ENCODE measurements at places on chromosomes 6 and 20.

- peak; percentile 11 for DNase-seq
Observed at GRCh38 chr6:4133941-4134838, 1.2 kb downstream of the ECI2 start.

DNA sequence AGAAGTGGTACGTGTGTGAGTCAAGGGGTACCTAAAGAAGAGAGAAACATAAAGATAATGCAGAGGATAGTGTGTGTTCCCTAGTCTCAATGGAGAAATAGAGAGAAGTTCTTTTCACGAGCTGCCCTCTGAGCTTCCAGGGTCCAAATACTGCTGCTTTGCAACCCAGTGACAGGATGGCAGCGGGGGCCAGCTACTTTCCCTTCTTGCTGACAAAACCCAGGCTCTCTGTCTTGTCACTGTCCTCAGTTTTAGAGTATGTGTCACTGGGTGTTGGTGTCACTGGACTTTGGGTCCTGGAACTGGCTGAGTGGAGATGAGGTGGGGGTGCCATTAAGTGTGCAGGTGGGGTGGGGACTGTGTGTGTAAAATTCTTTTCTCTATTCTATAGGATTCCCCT is 265.6 kb downstream of the CDC5L start:
- no peak for DNase-seq

GRCh38 chr20:38853759-38854158 is 48.3 kb downstream of the PPP1R16B start:
- DNase-seq, result no peak

DNA sequence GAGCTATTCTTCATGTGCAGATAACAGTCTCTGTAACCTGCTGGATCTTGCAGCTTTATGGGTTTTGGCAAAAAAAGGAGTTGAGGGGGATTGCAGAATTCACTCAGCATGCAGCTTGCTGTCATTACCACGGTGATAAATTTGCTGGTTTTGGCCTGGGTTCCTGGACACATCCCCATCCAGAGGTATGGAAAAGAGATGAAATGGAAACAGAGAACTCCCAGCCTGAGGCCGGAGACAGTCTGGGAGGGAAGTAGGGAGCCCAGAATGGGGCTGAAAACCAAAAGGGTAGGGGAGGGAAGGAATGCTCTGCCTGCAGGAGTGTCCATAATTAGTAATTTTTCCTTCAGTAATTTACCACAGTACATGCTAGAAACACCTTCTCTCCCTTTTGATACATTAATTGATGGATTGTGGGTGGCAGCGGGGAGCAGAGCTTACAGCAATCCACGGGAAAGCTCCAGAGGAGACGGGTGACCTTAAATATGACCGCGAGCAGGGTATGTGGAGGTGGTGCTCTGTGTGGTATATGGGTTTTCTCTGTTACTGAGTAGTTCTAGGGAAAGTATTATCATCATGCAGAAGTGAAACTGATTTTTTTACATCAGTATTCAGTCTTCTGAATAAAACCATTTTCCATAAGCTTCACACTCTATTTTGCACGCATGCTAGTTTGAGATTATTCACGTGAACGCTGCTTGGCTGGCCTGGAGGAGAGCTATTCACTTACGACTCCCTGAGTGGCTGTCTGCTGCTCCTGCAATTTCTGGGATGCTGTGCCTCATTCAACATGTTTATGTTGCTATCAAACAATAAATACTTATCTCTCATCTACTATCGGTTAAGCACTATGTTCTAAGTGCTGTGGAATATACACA is 66.3 kb upstream of the KCNK16 start:
- no peak for DNase-seq

GRCh38 chr6:170110201-170111140 is 180.4 kb downstream of the DLL1 start:
- DNase-seq, result no peak

- DNase-seq, result no peak
Observed at GRCh38 chr20:48106428-48106827, 321.1 kb upstream of the SULF2 start.

GRCh38 chr6:158046201-158047126 is 64.8 kb downstream of the SYNJ2 start:
- DNase-seq, result no peak

GRCh38 chr20:31747640-31748039 is 8.6 kb downstream of the TPX2 start:
- no peak for DNase-seq

GRCh38 chr20:51481341-51481914 is 61.1 kb downstream of the NFATC2 start:
- peak; percentile 50 for DNase-seq

- DNase-seq, result no peak
Observed at GRCh38 chr6:81894306-81894705, 141.8 kb upstream of the TENT5A start.

- no peak for DNase-seq
Observed at GRCh38 chr6:99184696-99185095, 164.8 kb downstream of the FAXC start.

GRCh38 chr20:12928358-12928754 is 80.4 kb upstream of the SPTLC3 start:
- DNase-seq, result no peak

- DNase-seq, result peak; percentile 53
Observed at GRCh38 chr6:31128093-31128676, 7.9 kb upstream of the CDSN start.

DNA sequence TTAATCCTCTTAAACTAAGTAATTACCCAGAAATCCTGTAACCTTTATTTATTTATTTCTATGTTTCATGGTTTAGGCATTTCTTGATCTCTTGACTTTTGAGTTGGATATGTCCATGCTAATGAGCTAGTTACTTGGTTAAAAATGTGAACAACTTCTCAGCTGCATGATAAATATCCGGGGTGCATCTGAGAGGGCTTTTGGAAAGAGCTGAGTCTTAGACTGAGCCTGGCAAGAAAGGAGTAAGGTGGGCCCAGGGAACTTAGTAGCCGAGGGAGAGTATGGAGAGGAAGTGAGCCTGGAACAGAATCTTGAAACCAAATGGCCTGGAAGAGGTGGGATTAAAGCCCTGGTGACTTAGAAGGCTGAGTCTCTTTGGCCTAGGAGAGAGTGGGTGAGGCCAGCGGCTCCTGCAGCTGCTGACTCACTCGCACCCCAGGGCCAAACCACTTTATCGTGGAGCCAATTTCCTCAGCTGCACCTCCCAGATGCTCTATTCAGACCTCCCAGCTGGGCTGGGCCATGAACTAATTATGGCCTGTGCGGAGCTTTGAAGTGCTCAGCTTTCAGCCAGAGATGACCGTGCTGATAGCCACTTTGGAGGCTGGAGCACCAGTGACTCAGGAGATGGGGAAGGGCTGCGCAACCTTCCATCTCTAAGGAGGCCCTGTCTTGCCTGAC is 19.1 kb downstream of the TGM3 start:
- DNase-seq, result no peak

DNA sequence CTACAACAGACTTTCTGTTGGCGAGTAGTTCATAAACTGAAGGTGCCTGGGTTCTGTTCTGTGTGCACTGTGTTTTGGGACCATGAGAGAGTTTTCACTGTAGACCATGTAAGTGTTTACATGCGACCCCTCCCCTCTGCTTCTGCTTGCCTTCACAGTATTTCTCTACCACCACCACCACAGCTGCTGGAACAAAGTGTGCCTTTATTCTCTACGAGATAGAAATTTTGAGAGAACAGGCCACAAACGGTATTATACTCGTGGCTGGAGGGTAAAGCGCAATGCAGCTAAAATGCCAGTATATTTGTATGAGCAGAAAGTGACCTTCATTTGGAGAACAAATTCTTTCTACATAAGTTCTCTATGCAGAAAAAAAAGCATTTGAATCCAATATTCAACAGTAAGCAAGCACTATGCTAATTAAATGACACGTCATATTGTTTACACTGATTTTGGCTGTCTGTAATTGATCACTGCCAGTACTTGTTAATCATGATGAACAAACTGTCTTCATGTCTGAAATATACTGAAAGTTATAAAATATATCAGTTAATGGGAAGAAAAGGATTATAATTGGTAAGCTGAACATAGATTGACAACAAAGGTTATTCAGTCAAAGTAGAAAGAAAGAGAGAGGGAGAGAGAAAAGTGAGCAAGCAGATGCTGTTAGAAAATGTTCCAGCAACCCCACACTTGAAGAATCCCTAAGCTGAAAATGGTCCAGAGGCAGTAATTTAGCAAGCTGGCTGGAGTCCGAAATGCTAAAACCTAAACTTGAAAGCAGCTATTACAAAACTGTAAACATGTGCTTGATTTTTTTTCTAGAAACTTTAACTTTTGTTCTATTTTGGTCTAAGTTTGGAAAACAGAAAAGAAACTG is 8.8 kb downstream of the CLDN20 start:
- DNase-seq, result no peak

DNA sequence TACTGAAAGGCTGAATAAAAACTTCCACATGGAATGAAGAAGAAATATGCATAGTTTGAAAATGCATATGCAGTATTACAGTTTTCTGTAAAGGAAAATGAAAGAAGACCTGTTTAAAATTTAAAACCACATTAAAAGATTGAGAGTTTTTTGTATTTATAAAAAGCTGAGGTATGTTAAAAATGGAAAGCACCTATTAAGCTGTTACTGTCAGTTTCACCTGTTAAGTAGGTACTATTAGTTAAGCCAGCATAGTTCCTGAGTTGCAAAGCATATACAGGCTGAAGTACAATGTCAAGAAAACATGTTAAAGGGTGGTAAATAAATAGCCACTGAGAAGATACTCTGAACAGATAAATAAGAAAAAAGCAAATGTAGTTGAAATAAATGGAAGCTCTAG is 69.9 kb downstream of the ATXN1 start:
- DNase-seq, result peak; percentile 39

- no peak for DNase-seq
Observed at GRCh38 chr6:54282186-54282585, 26.1 kb upstream of the TINAG start.

- DNase-seq, result no peak
Observed at GRCh38 chr20:44422083-44422482, 53.6 kb upstream of the TTPAL start.

- peak; percentile 51 for DNase-seq
Observed at GRCh38 chr6:3977875-3978711, 100.8 kb downstream of the FAM217A start.

DNA sequence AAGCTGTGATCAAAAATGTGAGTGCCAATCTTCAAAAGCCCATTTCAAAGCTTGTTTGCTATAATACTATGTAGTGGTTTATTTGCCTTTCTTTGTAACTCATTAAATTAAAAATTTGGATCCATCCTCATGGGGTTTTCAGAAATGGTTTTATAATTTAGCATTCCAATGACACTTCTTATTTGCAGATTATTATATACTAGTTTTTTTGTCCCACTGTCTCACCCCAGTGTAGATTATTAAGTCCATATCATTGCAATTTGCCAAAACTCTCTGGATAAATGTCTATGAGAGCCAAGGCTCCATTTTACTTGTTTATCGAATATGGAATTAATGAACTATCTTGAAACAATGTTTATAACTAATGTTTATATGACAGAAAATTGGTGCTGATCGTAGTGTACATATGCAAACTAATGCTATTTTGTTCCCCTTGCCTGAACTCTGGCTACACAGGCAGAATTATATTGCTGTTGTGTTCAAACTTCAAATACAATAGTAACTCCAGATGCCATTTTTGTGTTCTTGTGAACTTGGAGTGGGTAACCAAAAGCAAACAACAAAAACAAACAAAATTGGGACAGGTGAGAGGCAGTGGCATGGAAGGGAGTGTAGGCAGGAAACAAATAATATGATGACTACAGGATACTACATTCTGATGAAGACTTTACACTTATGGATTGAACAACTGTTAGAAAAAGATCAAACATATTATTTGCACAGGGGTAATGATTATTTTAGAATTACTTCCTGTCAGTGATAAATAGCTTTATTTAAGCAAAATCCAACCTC is 307.1 kb upstream of the FLRT3 start:
- no peak for DNase-seq

- peak; percentile 28 for DNase-seq
Observed at GRCh38 chr6:73180763-73181619, 44.3 kb downstream of the KHDC1L start.

DNA sequence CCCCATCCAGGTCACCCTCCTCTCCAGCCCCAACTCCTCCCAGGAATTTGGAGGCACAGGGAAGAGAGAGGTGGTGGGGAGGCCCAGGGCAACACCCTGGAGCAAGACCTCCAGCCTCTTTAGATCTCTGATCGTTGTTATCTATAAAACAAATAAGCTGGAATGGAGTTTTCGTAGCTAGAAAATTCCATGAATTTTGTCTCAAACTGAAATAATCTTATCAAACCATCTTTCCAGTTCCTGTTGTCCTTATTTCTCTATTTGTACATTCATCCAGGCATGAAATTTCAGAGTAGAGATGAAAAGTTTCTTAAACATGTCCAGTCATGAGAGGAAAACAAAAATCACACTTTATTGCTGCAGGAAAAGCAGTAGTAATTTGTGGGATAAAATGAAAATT is 6.2 kb upstream of the SLC4A11 start:
- DNase-seq, result no peak

GRCh38 chr6:128597004-128597403 is 76.6 kb upstream of the PTPRK start:
- no peak for DNase-seq

DNA sequence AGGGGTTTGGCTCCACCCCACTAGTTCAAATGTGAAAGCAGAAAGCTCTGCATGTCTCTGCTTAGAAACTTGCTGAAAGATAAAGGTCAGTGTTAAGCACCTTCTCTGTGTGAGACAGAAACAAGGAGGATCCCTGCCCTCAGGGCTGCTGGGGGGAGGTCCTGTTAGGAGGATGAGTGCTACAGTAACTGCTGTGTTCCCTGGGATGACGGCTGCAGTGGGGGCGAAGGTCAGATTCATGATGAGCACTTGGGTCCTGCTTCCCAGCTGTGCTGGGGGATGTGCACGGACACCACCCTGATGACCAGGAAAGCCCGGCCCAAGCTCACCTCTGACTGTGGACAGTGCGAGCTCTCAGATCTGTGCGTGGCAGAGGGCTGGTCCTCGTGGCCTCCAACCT is 252.6 kb downstream of the DLL1 start:
- DNase-seq, result no peak

DNA sequence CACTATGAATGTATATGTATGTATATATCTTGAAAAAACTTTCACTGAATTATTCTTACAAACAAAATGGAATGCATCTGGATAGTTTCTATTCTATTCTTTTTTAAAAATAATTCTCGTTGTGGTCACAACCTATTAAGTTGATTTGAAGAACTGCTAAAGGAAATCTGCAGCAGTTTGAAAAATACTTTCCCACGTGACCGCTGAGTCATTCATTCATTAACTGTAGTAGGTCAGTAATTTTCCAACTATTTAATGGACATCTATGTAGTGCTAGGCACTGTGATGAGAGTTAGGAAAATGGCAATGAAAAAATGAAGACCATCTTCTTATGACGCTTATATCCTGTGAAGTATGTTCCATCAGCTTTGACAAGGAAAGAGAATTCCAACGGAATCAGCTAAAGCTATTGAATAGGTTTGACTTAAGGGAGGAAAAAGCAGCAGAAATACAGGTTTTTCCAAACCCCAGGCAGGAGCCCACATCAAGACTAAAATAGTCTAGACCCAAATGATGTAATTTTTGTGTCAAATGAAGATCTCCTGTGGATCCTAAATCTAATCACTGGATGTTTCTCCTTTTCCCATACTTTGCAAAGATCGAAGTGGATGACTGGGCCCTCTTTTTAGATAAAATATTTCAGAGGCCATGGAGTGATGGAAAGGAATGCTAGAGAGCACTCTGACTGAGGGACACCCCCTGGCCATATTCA is 4.1 kb upstream of the EFHC1 start:
- no peak for DNase-seq

- DNase-seq, result no peak
Observed at GRCh38 chr6:1970151-1970561, 275.2 kb downstream of the GMDS start.

- no peak for DNase-seq
Observed at GRCh38 chr6:5379647-5380242, 118.4 kb downstream of the FARS2 start.

- peak; percentile 85 for DNase-seq
Observed at GRCh38 chr6:87407901-87408720, at the start of gene CFAP206. TSS of gene CFAP206 (plus strand) at chr6:87407972. CDS start at chr6:87409840, 1,868 bp downstream.
